ENCODE measurements at places on chromosomes 16 and 17. TPM values are rescaled to one million over a fixed set of nuclear protein-coding genes. Genes with fewer than 3 reads are reported as not detected.

CSH2 gene
- 1.4 TPM for total RNA-seq

CDH5 gene
- total RNA-seq: 2.6 TPM

C16orf87 gene
- 25.1 TPM for total RNA-seq

C17orf78 gene
- 0.64 TPM for total RNA-seq

AATK gene
- 5.7 TPM for total RNA-seq

TBX6 gene
- 0.60 TPM for total RNA-seq

- H3K27me3 ChIP-seq: no peaks in the 10 kb centered on the region
- H3K27ac ChIP-seq: no peak overlapping the region
- H3K36me3 ChIP-seq: no peaks in the 10 kb centered on the region
- no peaks in the 10 kb centered on the region for H3K4me1 ChIP-seq
- no peak overlapping the region for H3K4me3 ChIP-seq
Measured at GRCh38 chr16:85430523-85431421, 182.3 kb upstream of the GSE1 start.

DNA sequence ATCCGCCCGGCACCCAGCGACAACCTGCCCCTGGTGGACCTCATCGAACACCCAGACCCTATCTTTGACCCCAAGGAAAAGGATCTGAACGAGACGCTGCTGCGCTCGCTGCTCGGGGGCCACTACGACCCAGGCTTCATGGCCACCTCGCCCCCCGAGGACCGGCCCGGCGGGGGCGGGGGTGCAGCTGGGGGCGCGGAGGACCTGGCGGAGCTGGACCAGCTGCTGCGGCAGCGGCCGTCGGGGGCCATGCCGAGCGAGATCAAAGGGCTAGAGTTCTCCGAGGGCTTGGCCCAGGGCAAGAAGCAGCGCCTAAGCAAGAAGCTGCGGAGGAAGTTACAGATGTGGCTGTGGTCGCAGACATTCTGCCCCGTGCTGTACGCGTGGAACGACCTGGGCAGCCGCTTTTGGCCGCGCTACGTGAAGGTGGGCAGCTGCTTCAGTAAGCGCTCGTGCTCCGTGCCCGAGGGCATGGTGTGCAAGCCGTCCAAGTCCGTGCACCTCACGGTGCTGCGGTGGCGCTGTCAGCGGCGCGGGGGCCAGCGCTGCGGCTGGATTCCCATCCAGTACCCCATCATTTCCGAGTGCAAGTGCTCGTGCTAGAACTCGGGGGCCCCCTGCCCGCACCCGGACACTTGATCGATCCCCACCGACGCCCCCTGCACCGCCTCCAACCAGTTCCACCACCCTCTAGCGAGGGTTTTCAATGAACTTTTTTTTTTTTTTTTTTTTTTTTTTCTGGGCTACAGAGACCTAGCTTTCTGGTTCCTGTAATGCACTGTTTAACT is 1.0 kb downstream of the NOG start:
- peak overlapping the region; percentile 52 for H3K4me3 ChIP-seq
- DNase-seq: peak; percentile 36
- no peaks in the 10 kb centered on the region for H3K36me3 ChIP-seq
- H3K4me1 ChIP-seq: peaks cover 17% of the 10 kb centered on the region
- H3K27me3 ChIP-seq: peaks cover 73% of the 10 kb centered on the region

DNA sequence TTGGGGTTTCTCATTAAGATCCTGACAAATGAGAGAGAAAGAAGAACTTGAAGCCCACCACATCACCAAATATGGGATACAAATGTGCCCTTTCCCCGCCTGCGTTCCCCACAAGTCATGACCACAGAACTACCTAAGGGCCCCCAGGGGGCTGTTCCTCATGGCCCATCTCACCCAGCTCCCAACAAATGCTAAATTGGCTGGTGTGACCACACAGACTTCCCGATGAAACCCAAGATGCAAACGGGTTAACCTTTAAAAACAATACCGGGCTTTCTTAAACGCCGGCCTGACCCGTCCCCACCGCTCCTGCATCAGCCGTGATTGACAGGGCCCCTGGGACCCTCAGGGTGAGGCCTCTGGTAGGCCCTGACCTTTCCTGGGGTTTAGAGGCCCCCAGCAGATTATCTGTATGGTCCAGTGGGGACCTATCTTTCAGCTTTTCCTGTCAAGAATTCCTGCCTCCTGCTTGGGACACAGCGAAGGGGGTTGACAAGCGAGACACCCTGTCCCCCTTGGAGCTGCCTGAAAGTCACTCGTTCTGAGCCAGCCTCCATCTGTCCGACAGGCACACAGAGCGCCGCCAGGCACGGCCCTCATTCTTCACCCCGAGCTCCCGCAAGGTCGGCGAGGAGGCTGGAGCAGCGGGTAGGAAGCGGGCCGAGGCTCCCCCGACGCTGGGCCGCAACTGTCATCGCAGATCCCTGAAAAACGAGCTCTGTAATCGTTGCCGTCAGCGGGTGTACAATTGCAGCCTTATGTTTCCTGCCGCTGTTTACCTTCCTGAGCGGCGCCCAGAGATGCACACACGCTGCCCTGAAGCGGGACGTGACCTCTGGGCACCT is 300.1 kb downstream of the FOXL1 start:
- peaks cover 20% of the 10 kb centered on the region for H3K27me3 ChIP-seq
- no peak overlapping the region for H3K4me3 ChIP-seq

DNA sequence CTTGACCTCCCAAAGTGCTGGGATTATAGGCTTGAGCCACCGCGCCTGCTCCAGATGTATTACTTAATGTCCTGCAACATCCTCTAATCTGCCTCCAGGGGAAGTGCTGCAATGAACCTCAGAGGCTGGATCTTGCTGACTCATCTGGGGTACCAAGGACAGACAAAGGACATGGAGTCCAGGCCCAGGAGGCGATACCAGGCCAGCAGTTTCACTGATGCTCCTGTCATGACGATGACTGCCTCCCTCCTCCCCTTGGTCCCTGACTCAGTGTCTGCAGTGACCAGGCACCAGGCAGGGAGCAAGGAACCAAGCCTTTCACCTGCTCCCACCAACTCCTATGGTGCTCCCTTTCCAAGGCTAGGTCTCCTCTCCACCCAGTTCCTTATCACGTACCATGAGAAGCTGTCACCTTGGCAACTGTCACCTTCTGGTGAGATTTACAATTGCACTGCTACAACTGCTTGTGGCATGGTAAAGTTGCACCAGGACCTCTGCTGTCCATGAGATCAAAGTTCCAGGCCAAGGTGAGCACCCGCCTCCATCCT is 21.6 kb upstream of the PHOSPHO1 start:
- DNase-seq: peak; percentile 28
- H3K4me1 ChIP-seq: no peaks in the 10 kb centered on the region
- no peak overlapping the region for H3K27ac ChIP-seq
- no peaks in the 10 kb centered on the region for H3K27me3 ChIP-seq
- H3K36me3 ChIP-seq: no peaks in the 10 kb centered on the region

DNA sequence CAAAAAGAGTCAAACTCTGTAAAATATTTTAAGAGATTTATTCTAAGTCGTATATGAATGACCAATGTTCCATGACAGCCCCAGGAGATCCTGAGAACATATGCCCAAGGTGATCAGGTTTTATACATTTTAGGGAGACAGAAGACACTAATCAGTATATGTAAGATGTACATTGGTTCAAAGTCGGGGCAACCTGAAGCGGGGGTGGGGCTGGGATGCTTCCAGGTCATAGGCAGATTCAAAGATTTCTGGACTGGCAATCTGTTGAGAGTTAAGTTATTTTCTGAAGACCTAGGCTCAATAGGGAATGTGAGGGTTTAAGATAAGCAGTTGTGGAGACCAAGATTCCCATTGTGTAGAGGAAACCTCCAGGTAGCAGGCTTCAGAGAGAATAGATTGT is 20.4 kb upstream of the DHRS7B start:
- DNase-seq: no peak
- H3K27ac ChIP-seq: no peak overlapping the region
- no peaks in the 10 kb centered on the region for H3K4me1 ChIP-seq
- H3K36me3 ChIP-seq: no peaks in the 10 kb centered on the region

DNA sequence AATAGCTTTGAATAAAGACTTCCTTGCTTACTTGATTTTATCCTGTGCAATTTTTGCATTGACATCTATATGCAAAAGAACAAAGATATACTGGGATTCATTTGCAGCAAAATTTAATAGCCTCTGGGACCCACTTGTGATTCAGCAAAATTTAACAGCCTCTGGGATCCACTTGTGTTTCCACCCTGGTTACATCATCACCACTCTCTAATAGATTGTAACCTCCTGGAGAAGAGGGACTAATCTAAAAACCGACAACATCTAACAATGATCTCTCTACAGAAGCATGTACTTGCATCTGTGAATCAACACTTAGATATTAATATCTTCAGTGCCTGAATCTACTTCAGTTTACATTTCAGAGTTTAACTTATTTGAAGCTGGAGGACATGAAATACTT is 202.0 kb upstream of the CPHXL start:
- H3K4me1 ChIP-seq: peaks cover 4% of the 10 kb centered on the region
- H3K27me3 ChIP-seq: no peaks in the 10 kb centered on the region
- peaks cover 4% of the 10 kb centered on the region for H3K36me3 ChIP-seq
- H3K27ac ChIP-seq: no peak overlapping the region
- no peak for DNase-seq

- no peak overlapping the region for H3K27ac ChIP-seq
- no peak for DNase-seq
- no peaks in the 10 kb centered on the region for H3K36me3 ChIP-seq
- no peak overlapping the region for H3K4me3 ChIP-seq
Measured at GRCh38 chr16:83458612-83459011, 349.2 kb upstream of the HSBP1 start.
